ENCODE measurements at places on chromosomes 16 and 17.

DNA sequence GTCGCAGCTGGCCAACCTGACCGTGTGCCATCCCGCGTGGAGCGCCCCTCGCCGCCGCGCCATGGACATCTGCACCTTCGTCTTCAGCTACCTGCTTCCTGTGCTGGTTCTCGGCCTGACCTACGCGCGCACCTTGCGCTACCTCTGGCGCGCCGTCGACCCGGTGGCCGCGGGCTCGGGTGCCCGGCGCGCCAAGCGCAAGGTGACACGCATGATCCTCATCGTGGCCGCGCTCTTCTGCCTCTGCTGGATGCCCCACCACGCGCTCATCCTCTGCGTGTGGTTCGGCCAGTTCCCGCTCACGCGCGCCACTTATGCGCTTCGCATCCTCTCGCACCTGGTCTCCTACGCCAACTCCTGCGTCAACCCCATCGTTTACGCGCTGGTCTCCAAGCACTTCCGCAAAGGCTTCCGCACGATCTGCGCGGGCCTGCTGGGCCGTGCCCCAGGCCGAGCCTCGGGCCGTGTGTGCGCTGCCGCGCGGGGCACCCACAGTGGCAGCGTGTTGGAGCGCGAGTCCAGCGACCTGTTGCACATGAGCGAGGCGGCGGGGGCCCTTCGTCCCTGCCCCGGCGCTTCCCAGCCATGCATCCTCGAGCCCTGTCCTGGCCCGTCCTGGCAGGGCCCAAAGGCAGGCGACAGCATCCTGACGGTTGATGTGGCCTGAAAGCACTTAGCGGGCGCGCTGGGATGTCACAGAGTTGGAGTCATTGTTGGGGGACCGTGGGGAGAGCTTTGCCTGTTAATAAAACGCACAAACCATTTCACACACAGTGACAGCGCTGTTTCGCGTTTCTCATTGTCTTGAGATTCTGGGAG lies 2.0 kb upstream of the ZACN start:
- no peak for DNase-seq

DNA sequence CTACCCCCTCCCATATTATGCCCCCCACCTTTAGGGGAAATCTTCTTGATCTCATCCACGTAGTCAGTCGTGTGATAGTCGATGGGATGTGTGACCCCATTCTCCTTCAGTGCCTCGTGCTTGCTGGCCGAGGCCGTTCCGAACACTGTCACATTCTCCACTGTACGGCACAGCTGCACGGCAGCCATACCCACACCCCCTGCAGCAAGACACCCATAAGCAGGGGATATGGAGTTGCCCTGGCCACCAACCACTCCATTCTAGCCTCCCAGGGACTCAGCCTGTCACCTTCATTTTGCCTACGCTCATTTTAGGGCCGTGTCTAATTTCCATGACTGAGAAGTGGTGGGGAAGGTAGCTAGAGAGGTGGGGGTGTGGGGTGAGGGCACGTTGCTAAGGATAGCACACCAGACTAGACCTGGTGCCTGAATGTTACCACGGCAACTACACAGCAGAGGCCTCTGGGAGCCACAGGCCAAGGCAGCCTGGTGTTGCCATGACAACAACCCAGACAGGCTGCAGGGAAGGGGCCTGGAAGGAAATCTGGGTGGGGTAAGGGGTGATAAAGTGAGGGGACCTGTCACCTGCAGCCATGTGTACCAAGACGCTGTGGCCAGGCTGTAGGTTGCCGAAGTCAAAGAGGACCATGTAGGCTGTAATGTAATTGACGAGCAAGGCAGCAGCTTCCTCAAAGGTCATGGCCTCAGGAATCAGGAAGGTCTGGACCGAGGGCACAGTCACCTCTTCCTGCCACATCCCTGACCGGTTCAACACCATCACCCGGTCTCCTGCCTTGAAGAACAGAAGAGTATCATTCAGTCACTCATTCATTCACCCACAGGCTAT lies 4.0 kb downstream of the VAT1 start:
- no peak for DNase-seq

GRCh38 chr17:46795379-46795952 lies 23.0 kb downstream of the WNT3 start:
- DNase-seq: no peak

GRCh38 chr16:81779536-81780320 lies 637 bp downstream of the PLCG2 start:
- DNase-seq: no peak

GRCh38 chr17:2703606-2704005 lies 8.0 kb downstream of the CLUH start:
- DNase-seq: no peak

DNA sequence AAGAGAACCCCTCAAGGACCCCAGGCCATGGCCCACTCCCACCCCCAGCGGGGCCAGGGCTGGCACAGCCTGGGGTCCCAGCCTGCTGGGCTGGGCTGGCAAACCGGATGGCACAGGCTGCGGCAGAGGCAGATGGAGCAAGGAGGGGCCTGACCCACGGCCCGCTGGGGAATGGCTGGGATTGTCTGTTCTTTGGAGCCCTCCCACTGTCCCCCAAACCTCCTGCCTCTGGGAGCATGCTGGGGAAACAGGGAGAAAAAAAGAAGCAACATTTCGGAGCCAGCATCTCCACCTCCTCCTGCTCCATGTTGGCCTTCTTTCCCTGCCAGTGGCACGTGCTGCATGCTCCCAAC lies 37.1 kb upstream of the LHX1 start:
- no peak for DNase-seq

- DNase-seq: no peak
These were observed 344.5 kb downstream of the SEC14L1 start for GRCh38 chr17:77485089-77485833.

DNA sequence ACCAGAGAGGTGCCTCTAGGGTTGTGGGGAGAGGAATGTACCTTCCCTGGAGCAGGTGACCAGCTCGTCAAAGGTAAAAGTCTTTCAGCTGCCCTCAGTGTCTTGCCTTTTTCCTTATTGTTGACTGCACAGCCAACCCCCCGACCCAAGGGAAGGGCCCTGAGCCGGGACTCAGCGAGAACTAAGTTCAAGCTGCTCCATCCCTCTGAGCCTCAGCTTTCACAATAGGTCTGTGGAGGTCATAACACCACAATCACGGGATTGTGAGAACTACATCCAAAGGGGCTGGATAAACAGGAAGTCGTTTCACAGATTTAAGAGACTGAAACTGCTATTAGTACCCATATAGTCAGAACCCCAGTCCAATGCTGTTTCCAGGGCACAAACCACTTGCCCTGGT lies 2.6 kb upstream of the KRT36 start:
- DNase-seq: no peak

- DNase-seq: no peak
These were observed 2.4 kb downstream of the CCL18 start for GRCh38 chr17:36066365-36066985.

- DNase-seq: no peak
These were observed 7.2 kb downstream of the SOX9 start for GRCh38 chr17:72128039-72128438.

DNA sequence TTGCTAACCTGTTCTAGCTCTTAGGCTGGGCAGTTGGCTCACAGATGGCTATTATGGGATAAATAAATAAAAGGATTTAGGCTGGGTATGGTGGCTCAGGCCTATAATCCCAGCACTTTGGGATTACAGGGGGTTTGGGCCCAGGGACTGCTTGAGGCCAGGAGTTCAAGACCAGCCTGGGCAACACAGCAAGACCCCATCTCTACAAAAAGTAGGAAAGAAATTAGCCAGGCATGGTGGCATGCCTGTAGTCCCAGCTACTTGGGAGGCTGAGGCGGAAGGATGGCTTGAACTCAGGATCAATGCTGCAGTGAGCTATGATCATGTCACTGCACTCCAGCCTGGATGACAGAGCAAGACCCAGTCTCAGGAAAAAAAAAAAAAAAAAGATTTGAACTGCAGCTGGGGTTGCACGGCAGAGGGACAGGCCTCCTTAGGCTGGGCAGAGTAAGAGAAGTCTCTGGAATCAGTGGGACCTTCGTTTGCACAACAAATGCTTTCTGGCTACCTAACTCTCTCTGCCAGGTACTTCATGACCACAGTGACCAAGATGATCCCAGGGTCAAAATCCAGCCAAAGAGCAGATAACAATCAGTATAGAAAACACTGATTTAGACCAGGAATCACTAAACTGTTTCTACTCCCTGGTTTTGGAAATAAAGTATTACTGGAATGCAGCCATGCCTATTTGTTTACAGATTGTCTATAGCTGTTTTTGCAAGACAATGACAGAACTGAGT lies 6.8 kb downstream of the RUSF1 start:
- DNase-seq: no peak

- DNase-seq: no peak
These were observed 38.5 kb upstream of the NKD1 start for GRCh38 chr16:50509521-50510341.

DNA sequence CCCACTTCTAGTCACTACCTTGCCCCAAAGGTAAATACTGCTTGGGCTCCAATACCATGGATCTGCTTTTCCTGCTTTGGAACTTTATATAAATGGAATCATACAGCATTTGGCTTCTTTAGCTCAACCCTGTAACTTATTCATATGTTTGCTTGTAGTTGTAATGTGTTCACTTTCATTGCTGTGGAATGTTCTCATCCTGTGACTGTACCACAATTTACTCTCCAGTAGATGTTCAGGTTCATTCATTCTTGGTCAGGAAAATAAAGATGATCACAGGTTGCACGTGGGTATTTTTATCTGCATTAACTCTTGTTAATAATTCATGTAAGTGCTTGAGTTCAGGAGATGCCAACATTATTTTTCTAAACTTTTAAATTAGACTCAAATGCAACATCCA lies 6.7 kb upstream of the BEAN1 start:
- DNase-seq: no peak

DNA sequence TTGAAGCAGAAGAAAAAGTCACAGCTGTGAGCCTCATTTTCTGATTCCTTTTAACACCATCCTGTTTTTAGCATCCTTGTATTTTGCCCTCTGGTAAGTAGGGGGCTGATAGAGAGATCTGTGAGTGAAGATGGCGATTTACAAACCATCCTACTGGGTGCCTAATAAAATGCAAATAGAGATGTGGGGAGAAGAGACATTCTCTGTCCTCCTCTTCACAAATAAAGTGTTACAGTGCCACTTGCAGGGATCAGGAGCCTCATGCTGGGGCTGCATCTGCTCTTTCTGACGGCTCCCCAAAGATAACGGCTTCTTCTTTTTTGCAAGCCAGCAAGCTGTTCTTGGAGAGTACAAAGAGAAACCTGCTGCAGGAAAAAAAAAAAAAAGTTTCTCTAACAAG lies 418.6 kb downstream of the TOX3 start:
- no peak for DNase-seq

- no peak for DNase-seq
These were observed 1.8 kb upstream of the MIF4GD start for GRCh38 chr17:75272848-75273184.

- no peak for DNase-seq
These were observed 236.7 kb upstream of the GOT2 start for GRCh38 chr16:58970775-58971174.

DNA sequence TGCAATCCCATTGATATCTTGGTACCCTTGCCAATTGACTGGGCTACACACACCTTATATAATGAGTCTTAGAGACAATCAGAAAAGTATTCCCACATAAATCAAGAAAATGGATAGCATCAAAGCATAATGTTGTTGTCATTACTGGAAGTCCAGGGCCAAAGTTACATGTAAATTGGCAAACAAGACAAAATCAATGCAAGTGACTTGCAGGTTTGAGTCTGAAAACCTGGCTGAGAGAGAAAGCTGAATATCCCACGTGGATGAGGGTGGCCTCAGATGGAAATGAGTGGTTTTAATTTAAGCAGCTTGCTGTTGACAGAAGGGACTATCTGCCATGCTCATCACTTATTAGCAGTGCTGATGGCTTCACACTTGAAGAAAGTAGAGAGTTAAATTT lies 324.0 kb upstream of the MON1B start:
- DNase-seq: no peak

GRCh38 chr17:36008998-36009665 lies 7.8 kb upstream of the CCL15 start:
- DNase-seq: no peak

DNA sequence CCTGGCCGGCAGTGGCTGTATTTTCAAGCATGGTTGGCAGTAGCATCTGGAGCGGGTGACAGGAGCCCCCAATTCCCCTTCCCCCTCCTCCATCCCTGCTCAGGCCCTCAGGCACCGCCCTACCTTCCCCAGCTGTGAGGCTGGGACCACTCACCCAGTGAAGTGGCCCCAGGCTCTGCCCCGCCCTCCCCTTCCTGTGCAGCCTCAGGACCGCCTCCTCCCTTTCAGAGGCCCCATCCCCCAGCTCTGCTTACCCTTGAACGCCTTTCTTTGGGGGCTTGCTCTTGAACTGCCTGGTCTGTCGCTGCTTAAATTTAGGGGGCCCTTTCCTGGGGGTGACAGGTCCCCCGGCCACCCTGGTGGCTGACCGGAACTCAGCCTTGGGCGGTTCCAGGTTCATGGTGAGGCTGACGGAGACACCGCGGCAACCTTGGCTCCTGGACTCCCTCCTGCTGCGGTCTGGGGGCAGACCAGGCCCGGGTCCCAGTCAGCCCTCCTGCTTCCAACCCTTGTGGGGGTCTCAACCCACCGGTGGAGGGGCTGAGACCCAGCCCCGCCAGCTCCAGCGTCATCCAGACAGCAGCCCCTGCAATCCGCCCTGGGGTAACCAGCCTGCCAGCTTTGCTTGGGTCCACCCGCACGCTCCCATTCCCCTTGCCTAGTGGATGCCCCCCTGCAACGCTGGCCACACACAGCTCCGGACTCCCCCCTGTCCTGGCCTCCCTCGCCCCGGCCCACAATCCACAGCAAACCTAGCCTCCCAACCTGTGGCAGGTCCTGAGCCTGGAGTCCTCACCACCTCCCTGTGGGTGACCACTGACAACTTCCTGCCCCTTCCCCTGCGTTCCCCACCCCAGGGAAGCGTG lies 3.2 kb downstream of the PDE6G start:
- no peak for DNase-seq

DNA sequence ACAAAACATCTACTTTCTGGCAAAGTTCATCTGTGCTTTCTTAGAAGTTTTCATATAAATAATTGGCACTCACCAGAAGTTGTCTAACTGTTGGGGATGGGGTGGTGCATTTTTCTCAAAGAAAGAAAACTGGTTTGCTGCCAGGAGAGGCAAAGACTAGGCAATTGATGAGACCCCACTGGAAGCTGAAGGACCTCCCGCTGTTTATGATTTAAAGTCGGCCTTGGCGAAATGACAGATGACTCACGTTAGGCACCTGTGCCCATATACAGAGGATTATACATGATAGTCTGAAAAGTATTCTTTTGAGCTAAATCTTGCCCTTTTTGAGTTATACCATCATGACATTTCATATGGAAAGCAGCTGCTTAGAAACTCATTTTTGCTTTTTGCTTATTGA lies 193.0 kb upstream of the ZFHX3 start:
- no peak for DNase-seq

GRCh38 chr16:28591355-28591754 lies 5.5 kb downstream of the SULT1A2 start:
- DNase-seq: no peak

GRCh38 chr17:74599448-74599939 lies 7.4 kb upstream of the CD300LD start:
- no peak for DNase-seq
